HTR-8/SVneo (cell line): ENCODE measurements at places on chromosomes 7 and 10.

- DNase-seq: peak; percentile 55
Observed at GRCh38 chr10:93334901-93335327, 147.2 kb downstream of the MYOF start.

- no peak for DNase-seq
Observed at GRCh38 chr7:157979636-157980340, 607.8 kb downstream of the PTPRN2 start.

DNA sequence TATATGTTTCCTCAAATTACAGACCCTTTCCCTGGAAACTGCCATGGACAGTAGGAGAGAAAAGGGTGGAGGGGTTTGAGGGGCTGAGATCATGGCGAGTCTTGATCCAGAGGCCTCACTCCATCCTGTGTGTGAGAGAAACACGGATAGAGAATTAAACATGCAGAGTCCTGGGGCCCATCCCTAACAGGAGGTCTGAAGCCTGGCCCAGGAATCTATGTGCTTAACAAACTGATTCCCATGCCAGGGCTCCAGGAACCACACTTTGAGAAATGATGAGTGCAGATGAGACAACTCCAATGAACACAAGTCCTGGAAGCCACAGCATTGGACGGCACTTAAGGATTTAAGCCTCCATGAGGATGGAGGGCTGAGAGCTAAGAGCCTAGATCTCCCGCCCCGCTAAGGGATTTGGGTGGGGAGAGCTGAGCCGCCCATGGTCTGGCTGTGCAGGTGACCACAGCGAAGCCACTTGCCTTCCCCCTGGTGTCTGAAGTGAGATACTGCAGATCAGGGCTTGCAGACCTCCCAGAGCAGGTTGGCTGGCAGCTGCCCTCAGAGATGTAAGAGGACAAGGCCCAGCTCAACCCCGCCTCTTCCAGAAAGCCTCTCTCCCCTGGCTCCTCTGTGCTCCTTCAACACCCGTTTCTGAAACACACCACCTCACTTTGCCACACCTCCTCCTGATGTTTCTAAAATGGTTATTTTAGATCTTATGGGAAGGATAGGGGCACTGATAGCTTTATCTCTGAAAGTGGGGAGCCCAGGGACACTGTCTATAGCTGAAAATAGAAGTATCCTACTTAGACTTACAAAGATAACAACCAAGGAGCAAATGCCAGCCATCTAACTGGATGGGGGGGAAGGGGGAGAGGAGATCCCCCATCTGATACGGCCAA, 24.8 kb upstream of the EIF5AL1 start:
- peak; percentile 81 for DNase-seq

DNA sequence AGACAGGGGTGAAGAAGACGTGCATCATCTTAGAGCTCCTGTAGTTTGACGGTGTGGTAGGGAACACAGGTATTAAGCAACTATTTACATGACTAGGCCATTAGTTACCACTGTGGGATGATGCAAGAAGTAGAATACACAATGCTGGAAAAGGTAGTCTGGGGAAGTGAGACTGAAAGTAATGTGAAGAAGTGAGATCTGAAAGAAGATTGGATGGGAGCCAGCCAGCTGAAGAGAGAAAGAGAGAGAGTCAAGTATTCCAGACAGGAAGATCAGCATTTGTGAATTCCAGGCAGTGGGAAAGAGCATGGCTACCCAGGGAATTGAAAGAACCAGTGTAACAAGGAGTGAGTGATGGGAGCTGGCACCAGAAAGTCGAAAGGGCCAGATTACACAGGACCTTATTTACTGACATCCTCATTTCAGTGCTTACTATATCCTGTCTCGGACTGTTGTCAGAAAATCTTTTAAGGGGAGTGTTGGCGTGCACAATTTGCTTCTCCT, 4.0 kb upstream of the CFAP58 start:
- DNase-seq: no peak

DNA sequence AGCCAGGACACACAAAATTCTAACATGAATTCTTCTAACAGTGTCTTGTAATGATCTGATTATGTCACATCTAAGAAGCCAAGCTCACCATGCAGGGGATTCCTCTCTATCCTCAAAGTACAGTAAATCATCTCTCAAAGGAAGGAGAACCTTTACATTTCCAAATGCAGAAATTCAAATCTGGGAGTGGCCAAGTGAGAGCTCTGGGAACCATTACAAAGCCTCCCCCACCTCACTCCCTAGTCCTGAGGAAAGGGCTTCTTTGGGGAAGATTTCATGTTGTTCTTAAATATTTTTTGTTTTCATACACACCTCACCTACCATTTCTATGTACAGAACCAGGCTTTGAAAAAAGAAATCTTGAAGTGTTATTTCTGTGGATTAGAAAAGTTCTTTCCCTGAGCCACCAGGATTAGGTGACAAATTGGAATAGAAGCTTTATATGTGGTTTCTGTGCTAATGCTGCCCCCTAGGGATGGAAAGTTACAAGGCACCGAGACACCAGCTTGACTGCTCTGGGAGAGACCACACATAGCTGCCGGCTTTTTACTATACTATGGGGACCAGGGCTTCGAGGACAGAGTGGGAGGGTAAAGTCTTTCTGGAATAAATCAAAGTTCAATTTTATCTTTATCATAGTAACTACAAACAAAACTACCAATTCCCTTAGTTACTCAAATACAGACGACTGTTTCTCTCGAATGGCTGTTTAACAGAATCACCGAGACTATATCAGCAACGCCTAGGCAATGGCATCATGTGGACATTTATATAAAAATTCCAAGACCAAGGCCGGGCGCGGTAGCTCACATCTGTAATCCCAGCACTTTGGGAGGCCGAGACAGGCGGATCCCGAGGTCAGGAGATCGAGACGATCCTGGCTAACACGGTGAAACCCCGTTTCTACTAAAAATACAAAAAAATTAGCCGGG, 116.1 kb downstream of the RNF216 start:
- DNase-seq: peak; percentile 91

DNA sequence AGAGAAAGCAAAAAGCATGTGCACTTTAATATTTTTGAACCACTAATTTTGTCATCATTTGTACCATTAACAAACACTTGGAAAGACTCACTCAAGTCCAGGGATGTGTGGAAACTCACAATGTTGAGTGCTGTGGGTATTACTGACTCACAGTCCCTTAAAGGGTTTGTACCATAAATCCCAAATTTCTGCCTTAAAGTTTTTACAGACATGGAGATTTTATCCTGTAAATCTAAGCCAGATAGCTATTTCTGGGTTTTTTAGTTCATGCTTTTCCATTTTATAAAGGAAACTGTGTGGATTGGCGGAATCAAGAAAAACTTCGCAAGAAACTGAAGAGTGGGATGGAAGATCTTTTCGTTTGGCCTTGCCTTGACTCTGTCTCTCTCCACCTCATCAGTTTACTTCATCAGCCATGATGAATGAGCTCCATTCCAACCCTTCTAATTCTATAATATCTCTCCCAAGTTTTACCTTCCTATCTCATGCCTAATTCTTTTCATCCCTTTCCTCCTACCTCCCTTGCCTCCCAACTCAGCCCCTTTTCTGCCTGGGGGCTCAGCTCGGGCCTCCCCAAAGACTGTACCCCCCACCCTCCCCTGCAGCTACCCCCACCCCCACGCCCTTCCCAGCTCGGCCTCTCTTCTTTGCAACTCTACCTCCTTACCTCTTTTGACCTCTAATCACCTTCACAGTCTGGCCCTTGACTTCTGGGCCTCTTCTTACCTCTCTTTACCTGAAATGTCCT, 218.5 kb upstream of the MKLN1 start:
- no peak for DNase-seq

GRCh38 chr7:150857276-150858055, 5.1 kb downstream of the AOC1 start:
- DNase-seq: no peak

GRCh38 chr7:42910306-42910705, 1.6 kb downstream of the C7orf25 start:
- no peak for DNase-seq

DNA sequence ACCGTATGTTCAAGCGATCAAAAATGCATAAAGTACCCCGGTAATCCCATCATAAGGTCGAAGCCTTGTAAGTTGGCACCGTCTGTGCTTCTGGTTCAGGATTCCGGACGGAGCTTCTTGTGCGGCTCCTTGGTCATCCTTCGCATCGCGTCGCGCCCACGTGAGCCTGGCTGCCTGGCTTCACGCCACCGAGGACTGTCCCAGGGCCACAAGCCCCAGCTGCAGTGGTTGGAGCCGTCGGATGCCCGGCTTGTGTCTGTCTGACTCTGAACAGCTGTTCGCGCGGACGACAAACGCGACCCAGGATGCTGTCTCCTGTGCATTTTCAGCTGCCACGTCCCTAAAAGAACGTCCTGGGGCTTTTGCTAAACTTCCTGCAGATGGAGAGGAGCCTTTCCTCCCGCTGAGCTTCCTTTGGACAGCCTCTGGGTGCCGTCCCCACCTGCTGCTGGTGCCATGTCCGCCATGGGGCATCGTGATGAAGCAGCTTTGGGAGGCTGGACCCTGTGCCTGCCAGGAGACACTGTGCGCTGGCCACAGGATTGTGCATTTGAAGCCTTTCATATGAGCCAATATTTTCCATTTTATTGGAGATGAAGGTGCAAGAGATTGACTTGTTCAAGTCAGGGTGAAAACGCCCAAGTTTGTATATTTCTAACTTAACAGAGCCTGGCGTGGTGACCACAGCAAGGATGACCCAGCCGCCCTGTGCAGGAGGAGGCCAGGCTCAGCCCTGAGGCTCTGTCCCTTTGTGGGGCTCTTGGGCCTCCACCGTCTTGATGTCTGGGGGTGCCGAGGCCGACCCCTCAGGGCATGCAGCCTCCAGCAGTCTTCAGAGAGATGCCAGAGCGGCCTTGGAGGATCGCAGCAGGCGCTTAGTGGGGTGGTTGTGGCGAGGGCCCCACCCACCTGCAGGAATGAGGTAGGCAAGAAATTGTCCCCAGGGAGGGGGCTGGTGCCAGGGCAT, 6.7 kb upstream of the JAKMIP3 start:
- no peak for DNase-seq

DNA sequence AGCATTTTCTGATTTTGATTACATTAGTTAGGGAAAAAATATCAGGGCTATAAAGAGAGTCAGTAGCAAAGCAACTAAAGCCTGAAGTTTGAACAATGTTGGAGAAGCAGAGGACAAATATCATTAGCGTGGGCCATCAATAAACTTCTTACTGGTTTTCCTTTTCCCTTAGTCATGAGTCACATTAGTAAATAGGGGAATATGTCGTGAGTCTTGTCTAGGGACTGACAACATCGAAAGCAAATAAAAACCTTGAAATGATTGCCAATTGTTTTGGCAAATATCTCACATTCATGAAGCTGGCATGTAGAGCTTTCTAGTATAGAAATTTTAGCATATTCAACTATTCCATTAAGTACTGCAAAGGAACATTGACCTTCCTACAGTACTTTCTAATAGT, 806.0 kb upstream of the SORCS1 start:
- no peak for DNase-seq

DNA sequence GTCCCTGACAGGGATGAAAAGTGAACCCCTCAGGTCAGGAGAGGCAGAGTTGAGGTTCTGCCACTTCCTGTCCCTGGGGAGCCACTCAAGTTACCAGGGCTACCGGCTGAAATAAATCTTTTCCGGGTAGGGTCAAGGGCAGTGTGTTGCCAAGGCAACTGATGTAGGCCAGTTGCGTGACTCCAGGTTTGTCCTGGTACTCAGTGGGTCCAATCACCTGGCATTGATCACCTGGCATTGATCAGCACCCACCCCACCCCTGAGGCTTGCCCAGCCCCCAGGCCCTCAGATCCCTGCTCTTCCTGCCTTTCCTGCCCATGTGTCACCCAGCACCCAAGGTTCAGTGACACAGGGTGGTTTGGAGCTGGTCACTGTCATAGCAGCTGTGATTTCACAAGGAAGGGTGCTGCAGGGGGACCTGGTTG, 5.9 kb downstream of the SAP25 start:
- DNase-seq: no peak

DNA sequence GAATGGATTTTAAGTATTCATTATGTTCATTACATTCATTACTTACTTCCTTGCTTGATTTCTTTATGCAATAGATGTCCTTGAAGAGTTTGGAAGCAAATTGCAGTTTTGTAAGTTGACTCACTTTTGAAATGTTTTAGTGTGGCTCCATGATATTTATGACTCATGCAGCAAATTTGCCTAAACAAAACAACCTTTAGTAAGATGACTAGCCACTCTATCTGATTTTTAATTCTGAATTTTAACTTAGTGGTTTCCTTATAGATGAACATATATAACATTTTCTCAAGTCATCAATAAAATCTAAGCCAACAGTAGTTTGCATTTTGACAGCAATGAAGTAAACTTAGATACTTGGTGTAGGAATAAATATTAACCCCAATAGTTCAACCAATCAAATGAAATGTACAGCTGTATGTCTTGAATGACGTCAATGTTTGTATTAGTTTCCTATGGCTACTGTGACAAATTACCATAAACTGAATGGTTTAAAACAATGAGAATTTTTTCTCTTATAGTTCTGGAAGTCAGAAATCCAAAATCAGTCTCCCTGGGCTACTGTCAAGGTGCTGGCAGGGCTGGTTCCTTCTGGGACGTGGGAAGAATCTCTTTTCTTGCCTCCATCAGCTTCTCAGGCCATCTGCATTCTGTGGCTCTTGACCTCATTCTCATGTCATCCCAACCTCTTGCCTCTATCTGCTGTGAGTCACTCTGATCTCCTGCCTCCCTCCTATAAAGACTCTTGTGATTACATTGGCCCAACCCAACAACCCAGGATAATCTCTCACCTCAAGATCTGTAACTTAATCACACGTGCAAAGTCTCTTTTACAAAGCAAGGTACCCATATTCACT, 73.4 kb downstream of the AHR start:
- peak; percentile 63 for DNase-seq

GRCh38 chr7:7517754-7518153, 17.9 kb downstream of the COL28A1 start:
- no peak for DNase-seq

DNA sequence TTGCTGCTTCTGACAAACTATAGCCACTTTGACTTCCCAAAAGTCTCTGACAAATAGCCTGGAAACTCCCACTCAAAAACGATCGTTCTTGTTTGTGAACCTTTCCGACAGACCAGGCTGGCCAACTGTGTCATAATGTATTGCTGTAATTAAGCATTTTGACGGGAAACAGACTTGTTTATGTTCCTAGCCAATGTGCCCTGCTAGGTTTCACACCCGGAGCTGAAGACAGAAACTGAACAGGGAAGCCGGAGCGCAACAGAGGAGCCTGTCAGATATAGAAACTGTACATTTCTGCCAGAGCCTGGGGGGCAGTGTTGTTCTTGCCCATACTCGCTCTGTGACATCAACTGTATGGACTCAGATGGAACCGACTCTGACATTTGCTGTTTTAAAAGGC, 55.3 kb upstream of the C7orf33 start:
- no peak for DNase-seq

GRCh38 chr7:88826222-88826621, 30.7 kb upstream of the TEX47 start:
- DNase-seq: no peak

- no peak for DNase-seq
Observed at GRCh38 chr7:133051066-133051465, 30.8 kb downstream of the CHCHD3 start.

GRCh38 chr7:66919304-66919703, 1.7 kb upstream of the TMEM248 start:
- DNase-seq: no peak

GRCh38 chr10:75598998-75599397, 167.6 kb downstream of the LRMDA start:
- no peak for DNase-seq

GRCh38 chr10:108036265-108036664, 871.8 kb upstream of the SORCS1 start:
- DNase-seq: no peak

GRCh38 chr10:24872049-24872789, 80.2 kb downstream of the PRTFDC1 start:
- no peak for DNase-seq
